Caco-2 (cell line): ENCODE measurements at places on chromosomes 12 and 14. TPM values are rescaled to one million over a fixed set of nuclear protein-coding genes. Genes with fewer than 3 reads are reported as not detected.

DNA sequence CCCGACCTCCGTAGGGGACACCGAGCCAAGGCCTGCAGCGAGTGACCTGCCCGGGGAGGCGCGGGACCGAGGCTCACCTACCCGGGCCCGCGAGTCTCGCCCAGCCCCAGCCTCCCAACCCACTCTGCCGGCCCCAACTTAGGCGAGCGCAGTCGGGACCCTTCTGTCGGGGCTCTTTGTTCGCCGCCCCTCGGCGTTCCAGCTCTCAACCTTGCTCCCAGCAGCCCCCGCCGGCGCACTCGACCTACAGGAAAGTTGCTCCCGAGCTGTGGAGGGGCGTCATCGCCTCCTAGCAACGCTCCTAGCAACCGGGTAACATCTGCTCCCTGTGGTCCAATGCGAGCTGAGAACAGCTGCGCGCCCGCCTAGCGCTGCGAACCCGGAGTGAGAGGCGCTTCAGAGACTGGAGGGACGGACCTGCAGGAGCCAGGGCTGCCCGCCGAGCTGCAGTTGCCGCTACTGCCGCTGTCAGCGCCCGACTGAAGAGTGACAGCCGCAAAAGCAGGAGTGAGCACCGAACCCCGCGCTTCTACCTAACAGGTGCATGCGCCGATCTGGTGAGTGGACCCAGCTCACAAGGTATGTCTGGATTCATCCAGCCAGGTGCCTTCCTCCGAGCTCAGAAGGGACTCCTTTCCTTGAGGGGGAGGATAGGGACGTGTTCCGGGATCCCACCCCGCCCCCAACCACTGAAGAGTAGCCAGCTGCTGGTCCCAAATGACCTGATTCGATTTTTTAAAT is 355.0 kb downstream of the SNAPC1 start:
- H3K27me3 ChIP-seq = no peaks in the 10 kb centered on the region
- H3K36me3 ChIP-seq = no peaks in the 10 kb centered on the region
- no peak overlapping the region for H3K4me3 ChIP-seq
- H3K4me1 ChIP-seq = peaks cover 5% of the 10 kb centered on the region; the same call in 1 of the 2 replicates

GRCh38 chr14:100629696-100630095 is 42.5 kb upstream of the BEGAIN start:
- DNase-seq = no peak
- no peaks in the 10 kb centered on the region for H3K36me3 ChIP-seq
- H3K4me1 ChIP-seq = no peaks in the 10 kb centered on the region
- no peak overlapping the region for H3K4me3 ChIP-seq

- no peaks in the 10 kb centered on the region for H3K36me3 ChIP-seq
- peak overlapping the region; percentile 61 for H3K27ac ChIP-seq
- H3K27me3 ChIP-seq = no peaks in the 10 kb centered on the region
- H3K4me3 ChIP-seq = peak overlapping the region; percentile 73
- no peak for DNase-seq
Measured at GRCh38 chr14:53152184-53152886, 788 bp downstream of the DDHD1 start.

GRCh38 chr14:94164685-94165431 is 9.3 kb upstream of the PPP4R4 start:
- no peak overlapping the region for H3K4me3 ChIP-seq
- DNase-seq = no peak
- H3K27ac ChIP-seq = no peak overlapping the region
- no peaks in the 10 kb centered on the region for H3K36me3 ChIP-seq
- no peaks in the 10 kb centered on the region for H3K4me1 ChIP-seq
- H3K27me3 ChIP-seq = no peaks in the 10 kb centered on the region

DNA sequence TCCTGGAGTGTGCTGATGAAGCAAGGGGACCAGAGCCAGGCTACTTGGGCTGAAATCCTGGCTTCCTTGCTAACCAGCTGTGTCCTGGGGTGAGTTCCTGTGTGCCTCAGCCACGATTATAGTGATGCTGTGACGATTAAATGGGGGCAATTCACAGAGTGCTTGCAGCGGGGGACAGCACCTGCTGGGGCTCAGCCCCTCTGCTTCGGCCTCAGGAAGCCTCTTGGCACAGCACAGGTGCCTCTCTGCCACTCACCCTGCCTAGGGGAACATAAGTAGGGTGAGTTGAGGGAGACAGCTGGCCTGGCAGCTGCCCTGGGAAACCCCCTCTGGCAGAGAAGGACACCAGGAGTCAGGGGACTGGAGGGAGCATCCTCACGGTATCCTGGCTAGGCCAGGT is 9.4 kb downstream of the KRT80 start:
- no peaks in the 10 kb centered on the region for H3K36me3 ChIP-seq
- no peak overlapping the region for H3K27ac ChIP-seq
- H3K27me3 ChIP-seq = no peaks in the 10 kb centered on the region
- no peak overlapping the region for H3K4me3 ChIP-seq
- DNase-seq = no peak

DNA sequence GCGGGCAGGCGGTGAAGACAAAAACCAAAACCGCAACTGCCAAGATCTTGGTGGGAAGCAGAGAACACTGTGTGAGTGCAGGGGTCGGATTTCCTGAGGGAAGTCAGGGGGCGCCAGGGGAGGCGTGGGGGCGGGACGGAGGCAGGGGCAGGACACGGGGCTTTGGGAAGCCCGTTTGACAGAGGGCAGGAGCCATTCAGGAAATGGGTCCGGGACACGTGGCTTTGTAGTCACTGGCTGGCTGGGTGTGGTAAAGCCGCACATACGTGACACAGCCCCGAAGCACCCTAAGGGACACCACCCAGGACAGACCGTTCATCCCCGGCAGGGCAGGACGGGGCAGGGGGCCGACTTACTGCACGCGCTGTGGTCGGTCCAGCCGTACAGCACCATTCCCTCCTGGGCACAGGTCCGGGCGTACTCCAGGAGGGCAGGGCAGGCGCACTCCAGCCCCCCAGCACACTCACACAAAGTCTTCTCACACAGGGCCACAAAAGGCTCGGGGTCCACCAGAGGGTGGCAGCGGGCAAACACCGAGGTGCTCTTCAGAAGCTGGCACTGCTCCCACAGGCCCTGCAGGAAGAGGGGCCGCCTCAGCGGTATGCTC is 49.4 kb downstream of the VWF start:
- H3K4me3 ChIP-seq = no peak overlapping the region
- no peak overlapping the region for H3K27ac ChIP-seq
- H3K4me1 ChIP-seq = peaks cover 26% of the 10 kb centered on the region
- H3K36me3 ChIP-seq = no peaks in the 10 kb centered on the region

GRCh38 chr14:77014004-77014604 is 14.4 kb downstream of the IRF2BPL start:
- no peaks in the 10 kb centered on the region for H3K27me3 ChIP-seq
- H3K4me1 ChIP-seq = peaks cover 10% of the 10 kb centered on the region; the same call in 1 of the 2 replicates
- H3K4me3 ChIP-seq = no peak overlapping the region
- peak; percentile 49 for DNase-seq

GRCh38 chr12:42056130-42056529 is 88.5 kb downstream of the GXYLT1 start:
- no peak overlapping the region for H3K4me3 ChIP-seq
- DNase-seq = no peak
- no peaks in the 10 kb centered on the region for H3K27me3 ChIP-seq

GRCh38 chr12:23952071-23952470 is 2.6 kb upstream of the SOX5 start:
- no peaks in the 10 kb centered on the region for H3K36me3 ChIP-seq
- H3K27ac ChIP-seq = no peak overlapping the region
- H3K4me1 ChIP-seq = no peaks in the 10 kb centered on the region

DNA sequence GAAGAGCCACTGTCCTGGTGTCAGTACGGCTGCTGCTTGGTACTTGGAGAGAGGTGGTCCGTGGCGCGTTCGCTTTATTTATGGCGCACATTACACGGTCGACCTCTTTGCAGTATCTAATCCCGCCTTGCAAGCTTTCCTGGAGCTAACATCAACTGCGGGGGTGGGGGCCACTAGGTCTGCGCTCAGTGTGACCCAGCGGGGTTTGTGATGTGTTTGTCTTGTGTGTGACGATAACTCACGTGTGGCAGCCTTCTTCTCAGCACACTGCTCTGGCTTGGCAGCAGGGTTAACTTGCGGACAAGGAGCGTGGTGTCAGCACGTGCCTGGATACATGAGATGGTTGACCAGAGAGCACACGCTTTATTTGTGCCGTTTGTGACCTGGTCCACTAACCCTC is 122.2 kb upstream of the RTL1 start:
- H3K36me3 ChIP-seq = no peaks in the 10 kb centered on the region
- no peaks in the 10 kb centered on the region for H3K4me1 ChIP-seq
- no peak overlapping the region for H3K27ac ChIP-seq
- no peak for DNase-seq
- H3K27me3 ChIP-seq = no peaks in the 10 kb centered on the region

DNA sequence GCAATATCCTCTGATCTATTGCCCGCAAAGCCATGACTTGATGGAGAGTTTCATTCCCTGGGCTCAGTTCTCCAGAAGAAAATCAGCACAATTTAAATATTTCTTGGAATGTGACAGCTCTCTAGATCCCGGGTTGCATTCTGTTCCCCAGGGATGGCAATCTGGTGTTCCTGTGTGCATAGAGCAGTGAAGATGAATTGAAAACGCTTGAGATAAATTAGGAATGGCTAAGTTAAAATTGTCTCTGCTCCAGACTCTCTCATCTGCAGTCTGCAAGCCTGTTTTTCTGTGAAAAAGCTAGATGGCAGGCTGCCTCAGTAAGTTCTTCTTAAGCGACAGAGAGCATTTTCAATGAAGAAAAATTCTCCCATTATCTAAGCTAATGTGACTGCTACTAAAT is 582.5 kb upstream of the MGAT4C start:
- H3K4me3 ChIP-seq = no peak overlapping the region
- no peak for DNase-seq
- no peak overlapping the region for H3K27ac ChIP-seq
- H3K4me1 ChIP-seq = no peaks in the 10 kb centered on the region
- H3K36me3 ChIP-seq = no peaks in the 10 kb centered on the region

- peaks cover 9% of the 10 kb centered on the region for H3K4me1 ChIP-seq
- no peak overlapping the region for H3K4me3 ChIP-seq
- H3K27me3 ChIP-seq = no peaks in the 10 kb centered on the region
- H3K36me3 ChIP-seq = no peaks in the 10 kb centered on the region
- no peak overlapping the region for H3K27ac ChIP-seq
Measured at GRCh38 chr12:25670076-25671055, 117.3 kb upstream of the LMNTD1 start.

DNA sequence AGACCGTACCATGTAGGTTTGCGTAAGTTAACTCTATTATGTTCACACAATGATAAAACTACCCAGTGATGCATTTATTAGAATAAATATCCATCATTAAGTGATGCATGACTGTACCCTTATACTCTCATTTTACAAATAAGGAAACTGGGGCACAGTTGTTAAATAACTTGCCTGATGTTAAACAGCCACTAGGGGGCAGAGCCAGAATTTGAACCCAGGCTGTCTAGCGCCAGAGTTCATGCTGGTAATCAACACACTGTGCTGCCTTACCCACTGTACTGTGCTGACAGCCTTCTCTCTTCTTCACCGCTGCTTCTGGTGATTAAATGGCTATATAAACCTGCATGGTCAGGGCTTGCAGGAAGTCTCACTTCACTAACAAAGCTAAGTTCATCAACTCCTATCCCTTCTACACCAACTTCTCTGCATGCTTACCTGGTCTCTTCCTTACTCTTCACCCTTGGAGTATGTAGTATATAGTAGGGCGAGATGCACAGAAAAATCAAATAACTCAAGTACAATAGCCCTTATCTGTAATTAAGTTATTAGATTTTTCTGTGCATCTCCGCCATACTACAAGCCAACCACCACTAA is 43.6 kb upstream of the APPL2 start:
- H3K27ac ChIP-seq = no peak overlapping the region
- peaks cover 45% of the 10 kb centered on the region for H3K4me1 ChIP-seq
- DNase-seq = no peak
- H3K36me3 ChIP-seq = no peaks in the 10 kb centered on the region
- no peaks in the 10 kb centered on the region for H3K27me3 ChIP-seq

DNA sequence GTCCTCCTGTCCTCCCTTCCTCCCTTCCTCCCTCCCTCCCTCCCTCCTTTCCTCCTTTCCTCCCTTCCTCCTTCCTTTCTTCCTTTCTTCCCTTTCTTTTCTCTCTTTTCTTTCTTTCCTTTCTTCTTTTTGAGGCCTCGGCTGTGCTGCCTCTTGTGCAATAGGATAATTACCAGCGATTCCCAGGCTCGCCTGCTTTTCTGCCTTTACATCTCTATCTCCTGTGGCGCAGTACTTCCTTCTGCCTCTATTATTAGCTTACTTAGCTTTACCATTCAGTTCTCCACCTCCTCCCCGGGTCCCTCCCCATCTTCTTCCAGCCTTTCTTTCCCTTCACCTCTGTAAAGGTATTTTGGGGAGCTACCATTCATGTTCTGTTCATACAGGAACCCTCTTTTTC is 19.9 kb downstream of the ETV6 start:
- peak; percentile 27 for DNase-seq
- no peaks in the 10 kb centered on the region for H3K27me3 ChIP-seq
- H3K36me3 ChIP-seq = no peaks in the 10 kb centered on the region
- H3K27ac ChIP-seq = no peak overlapping the region
- H3K4me3 ChIP-seq = no peak overlapping the region

DNA sequence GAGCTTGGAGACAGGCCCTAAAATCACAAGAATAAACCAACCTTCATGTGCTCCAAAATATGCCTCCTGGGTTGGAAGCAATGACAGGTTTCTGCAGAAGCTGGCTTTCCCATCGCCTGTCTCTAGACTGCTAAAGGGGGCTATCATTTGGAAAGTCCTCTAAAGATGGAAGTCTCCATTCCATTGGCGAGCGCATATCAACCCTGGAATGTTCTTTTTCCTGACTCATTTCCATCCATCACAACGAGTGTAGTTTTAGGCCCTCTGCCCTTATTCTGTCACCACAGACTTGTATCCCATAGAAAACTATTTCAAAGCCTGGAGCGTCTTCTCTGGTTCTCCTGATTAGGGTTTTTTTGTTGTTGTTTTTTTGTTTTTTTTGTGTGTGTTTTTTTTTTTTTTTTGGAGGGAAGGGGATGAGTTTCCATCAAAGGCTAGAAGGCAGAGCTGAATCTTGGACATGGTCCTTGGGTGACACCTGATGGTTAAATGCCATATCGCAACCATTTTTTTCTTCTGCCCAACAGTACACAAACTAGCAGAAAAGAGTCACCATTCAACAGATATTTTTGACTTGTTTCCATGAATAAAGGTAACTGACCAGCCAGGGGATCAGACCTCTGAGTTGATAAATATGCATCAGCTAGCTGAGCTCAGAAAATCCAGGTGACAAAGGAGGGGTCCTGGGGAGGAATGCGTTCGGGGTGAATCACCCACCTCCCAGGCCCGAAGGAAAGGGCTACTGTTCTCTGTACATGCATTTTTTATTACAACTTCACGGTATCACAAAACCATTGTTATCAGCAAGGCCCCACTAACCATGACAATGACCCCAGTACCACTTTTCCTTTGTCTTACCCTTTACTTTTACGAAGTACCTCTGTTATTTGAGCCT is 40.5 kb downstream of the KCNA5 start:
- H3K36me3 ChIP-seq = no peaks in the 10 kb centered on the region
- peaks cover 3% of the 10 kb centered on the region; the same call in 1 of the 2 replicates for H3K27me3 ChIP-seq
- no peak for DNase-seq
- H3K27ac ChIP-seq = no peak overlapping the region
- no peak overlapping the region for H3K4me3 ChIP-seq

Gene KRT2
- total RNA-seq = not detected in 2 replicates

Gene KLHDC1
- total RNA-seq = 0.97 and 0.98 TPM in 2 replicates

Gene SENP1
- 40.4 and 42.1 TPM in 2 replicates for total RNA-seq

Gene SERPINA5
- 2.2 and 2.6 TPM in 2 replicates for total RNA-seq

Gene RASSF8
- total RNA-seq = 140 and 143 TPM in 2 replicates

Gene HVCN1
- 0.23 TPM in 1 of 2 replicates, not detected in the other for total RNA-seq

Gene CSRP2
- 22.2 and 27.9 TPM in 2 replicates for total RNA-seq

Gene SPIC
- not detected in 2 replicates for total RNA-seq

Gene MMP17
- 3.6 and 4.6 TPM in 2 replicates for total RNA-seq
